GM23338 (cell line): ENCODE measurements at places on chromosomes 13 and 19.
A peak's percentile ranks its signal among the peaks of the same experiment; 100 is the strongest.

- DNase-seq = no peak
Measured at GRCh38 chr19:23318143-23318542, 67.9 kb upstream of the ZNF724 start.

DNA sequence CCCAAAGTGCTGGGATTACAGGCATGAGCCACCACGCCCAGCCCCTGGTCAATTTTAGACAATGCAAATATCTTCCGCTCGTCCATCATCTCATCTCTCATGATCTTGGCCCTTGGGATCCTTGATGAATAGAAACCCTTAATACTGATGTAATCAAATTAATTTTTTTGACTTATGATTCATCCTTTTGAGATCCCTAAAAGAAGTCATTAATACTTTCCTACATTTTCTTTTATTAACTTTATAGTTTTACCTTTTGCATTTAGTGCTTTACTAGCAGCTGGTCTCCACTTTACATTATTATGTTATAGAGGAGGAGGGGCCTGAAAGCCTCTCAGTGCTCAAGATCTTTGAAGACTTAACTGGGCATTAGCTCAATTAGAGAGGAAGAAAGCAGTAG, 7.7 kb upstream of the KASH5 start:
- no peak for DNase-seq

- no peak for DNase-seq
Measured at GRCh38 chr19:10305139-10305806, 4.3 kb downstream of the ZGLP1 start.

GRCh38 chr13:59877933-59878332, 285.8 kb downstream of the DIAPH3 start:
- no peak for DNase-seq

DNA sequence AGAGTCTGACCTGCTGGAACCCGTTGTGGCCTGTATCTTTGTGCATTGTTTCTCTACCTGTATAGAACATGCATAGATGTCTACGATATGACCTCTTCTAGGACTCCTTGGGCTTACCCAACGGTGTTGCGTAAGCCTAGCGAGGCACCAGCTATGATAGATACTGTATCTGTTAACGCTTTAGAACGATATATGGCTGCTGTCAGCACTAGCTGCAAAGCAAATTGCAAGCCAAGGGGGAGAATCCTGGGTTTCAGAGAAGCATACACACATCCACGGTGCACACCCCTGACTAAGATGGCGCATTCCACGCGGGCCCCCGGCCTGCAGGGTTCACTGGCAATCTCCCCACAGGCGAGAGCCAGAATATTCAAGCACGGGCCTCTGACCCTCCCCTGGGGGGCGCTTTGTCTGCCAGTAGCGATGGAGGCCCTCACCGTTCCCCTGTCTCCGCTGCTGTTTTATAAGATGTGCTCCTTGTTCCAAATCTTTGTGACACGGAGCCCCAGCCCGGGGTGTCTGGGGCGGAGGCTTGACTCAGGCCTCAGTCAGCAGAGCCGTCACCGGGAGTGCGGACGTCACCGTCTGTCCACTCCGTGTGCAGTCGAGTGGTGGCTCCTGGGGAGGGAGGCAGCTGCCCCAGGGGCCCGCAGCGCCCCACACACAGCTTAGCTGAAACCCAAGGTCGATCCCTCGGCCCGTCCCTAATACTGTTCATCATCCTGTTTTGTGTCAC, 12.9 kb upstream of the RPS15 start:
- no peak for DNase-seq

GRCh38 chr13:51539887-51540286, 44.4 kb upstream of the WDFY2 start:
- no peak for DNase-seq

DNA sequence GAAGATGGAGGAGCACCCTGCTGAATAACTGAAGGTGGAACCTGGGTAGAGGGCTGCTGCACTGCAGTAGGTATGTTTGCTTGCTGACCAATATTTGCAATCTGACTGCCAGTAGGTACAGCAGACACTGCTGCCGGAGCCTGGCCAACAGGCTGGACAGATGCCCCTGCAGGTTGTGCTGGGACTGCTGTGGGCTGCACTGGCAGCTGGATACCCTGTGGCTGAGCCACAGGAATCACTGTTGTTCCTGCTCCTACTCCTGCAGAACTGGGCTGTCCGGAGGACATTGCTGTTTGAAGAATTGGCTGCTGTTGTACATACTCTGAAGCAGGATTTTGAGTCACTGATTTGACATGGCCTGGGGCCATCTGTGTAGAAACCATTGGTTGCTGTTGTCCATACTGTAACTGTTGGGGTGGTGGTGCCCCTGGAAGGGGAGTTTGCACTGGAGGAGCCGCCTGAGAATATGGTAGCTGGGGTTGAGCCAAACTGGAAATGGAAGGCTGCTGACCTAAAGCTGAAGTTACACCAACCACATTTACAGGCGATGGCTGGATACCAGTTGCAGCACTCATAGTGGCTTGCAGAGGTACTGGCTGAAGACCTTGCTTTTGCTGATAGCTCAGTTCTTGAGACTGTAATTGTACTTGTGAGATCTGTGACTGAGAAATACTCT, 2.2 kb downstream of the TSC22D1 start:
- peak; percentile 70 for DNase-seq

- DNase-seq = no peak
Measured at GRCh38 chr13:62158520-62158919, 742.9 kb upstream of the PCDH20 start.

DNA sequence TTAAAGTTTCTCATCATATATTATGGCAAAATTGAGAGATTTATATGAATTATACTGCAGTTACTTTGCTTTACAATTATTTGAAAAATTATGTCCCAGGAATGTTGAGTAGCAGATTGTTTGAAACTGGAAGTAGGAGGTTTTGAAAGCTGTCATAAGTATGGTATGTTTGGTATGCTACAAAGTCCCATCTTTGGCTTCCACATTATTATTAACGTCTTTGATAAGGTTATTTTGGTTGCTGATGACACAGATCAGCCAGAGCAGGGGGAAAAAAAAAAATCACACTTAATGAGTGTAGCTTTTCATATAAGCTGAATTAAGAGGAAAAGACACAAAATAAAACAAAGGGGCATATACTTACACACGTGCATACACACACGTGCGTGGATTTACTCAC, 130.1 kb downstream of the SLITRK1 start:
- DNase-seq = no peak

- DNase-seq = no peak
Measured at GRCh38 chr13:42068886-42069285, 20.4 kb downstream of the DGKH start.

DNA sequence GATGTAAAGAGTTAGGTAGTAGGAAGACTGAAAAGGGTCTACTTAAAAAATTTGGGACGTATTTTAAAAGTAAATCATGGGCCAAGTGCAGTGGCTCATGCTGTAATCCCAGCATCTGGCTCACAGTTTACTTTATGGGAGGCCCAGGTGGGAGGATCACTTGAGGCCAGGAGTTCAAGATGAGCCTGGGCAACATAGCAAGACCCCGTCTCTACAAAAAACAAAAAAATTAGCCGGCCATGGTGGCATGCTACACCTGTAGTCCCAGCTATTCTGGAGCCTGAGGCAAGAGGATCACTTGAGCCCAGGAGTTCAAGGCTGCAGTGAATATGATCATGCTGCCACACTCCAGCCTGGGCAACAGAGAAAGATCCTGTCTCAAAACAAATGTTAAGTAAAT, 23.0 kb downstream of the UTP14C start:
- no peak for DNase-seq

GRCh38 chr13:114055766-114056165, 76.7 kb downstream of the RASA3 start:
- no peak for DNase-seq

GRCh38 chr19:50329146-50329925, at the start of gene KCNC3:
KCNC3 (minus strand) TSS chr19:50329377; CDS start chr19:50329082, 295 bp downstream.
- DNase-seq = peak; percentile 100

GRCh38 chr13:109785141-109785891, 1.1 kb downstream of the IRS2 start:
- peak; percentile 50 for DNase-seq

DNA sequence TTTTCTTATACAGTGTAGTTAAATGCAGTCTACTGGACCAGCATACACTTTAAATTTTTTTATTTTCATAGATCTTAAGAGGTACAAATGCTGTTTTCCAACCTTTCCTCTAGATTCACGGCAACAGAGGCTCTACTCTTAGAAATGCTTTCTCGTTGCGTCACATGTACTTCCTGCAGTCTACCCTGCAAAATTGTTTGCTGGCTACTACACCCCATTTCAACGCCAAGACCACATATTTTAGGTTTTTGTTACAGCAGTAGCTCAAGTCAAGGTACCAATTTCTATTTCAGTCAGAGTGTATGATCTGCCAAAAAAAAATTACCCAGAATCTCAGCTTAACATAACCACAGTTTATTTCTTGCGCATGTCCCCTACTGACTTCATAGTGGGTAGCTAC, 94.1 kb downstream of the TNFSF13B start:
- DNase-seq = no peak

GRCh38 chr19:13929340-13929739, 8.9 kb downstream of the PODNL1 start:
- DNase-seq = no peak

GRCh38 chr13:98556968-98557631, 19.8 kb downstream of the STK24 start:
- DNase-seq = no peak

DNA sequence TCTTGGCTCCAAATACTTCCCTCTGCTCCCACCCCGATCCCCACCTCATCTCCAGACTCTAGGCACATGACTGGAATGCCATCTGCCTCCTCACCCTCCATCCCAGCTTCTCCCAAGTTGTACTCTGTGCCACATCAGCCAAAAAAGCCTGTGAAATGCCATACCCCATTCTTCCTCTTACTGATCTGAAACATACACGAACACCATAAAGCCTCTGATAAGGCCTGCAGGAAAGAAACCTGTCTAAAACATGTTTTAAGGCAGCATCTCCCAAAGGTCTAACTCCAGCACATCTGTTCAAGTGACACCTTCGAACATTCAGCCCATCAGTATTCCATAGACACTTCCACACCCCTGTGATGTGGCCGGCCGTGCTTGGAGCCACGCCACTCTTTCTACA, 5.6 kb downstream of the GRIK5 start:
- DNase-seq = no peak

DNA sequence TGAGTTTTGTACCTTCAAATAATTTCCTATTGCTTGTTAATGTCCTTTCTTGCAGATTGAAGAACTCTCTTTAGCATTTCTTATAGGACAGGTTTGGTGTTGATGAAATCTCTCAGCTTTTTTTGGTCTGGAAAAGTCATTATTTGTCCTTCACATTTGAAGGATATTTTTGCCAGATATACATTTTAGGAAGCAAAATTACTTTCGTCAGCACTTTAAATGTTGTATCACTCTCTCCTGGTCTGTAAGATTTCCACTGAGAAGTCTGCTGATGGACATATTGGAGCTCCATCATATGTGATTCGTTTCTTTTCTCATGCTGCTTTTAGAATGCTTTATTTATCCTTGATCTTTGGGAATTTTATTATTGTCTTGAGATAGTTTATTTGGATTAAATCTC, 105.5 kb downstream of the TNFSF13B start:
- DNase-seq = no peak

DNA sequence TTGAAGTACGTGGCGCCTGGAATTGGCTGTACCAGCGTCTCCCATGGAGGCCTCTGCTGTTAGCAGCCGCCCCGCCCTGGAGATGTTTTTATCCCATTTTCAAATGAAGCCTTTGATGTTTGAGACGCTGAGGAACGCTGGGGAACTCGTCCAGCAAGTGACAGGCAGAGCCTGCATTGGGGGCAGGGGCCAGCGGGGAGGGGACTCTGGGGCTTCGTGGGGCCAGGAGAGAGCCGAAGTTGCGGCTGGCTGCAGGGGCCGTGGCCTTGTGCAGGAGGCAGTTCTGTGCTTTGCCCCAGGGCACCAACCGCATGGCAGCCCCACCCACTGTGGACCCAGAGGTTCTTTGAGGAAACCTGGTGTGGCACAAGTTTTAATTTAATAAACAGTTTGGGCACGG, 13.5 kb downstream of the SPPL2B start:
- no peak for DNase-seq

GRCh38 chr19:3830621-3831589, 37.9 kb downstream of the ZFR2 start:
- DNase-seq = no peak

DNA sequence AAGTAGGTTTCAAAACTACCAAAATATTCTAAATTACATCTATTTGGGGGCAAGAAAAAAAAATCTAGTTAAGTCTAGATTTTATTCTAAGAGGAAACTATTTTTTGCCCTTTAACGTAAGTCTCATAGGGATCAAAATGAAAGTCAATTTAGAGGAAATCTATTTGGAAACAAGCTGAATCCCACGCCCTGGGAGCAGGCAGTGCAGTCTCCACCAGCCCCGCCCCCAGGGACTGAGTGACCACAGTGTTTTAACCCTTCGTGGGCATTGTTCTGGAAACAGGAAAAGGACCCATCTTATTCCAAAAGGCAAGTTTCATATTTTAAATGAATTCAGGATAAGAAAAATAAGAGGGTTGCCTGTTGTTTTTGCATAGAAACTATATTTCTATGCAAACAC, 209.7 kb downstream of the SPRY2 start:
- peak; percentile 60 for DNase-seq

- peak; percentile 95 for DNase-seq
Measured at GRCh38 chr19:53192771-53193534, at the start of gene ZNF665. ZNF665 (minus strand) TSS chr19:53193358; CDS start chr19:53182898, 10,460 bp downstream.

DNA sequence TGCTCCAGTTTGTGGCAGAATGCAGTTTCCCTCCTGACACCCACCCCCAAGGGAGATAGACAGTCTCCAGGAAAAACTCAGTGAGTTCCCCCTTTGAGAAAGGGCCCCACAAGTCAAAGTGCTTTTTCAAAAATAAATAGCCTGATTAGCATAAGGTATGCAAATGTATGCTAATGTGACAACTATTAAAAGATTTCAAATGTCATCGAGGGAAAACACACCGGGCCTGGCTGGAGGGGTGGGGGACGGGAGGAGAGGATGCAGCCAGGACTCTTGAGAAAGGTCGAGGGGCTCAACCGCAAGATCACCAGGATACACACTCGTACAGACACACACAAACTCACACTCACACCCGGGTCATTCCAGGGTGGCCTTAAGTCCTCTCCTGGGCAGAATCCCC, 34.3 kb upstream of the ZNRF4 start:
- DNase-seq = no peak

DNA sequence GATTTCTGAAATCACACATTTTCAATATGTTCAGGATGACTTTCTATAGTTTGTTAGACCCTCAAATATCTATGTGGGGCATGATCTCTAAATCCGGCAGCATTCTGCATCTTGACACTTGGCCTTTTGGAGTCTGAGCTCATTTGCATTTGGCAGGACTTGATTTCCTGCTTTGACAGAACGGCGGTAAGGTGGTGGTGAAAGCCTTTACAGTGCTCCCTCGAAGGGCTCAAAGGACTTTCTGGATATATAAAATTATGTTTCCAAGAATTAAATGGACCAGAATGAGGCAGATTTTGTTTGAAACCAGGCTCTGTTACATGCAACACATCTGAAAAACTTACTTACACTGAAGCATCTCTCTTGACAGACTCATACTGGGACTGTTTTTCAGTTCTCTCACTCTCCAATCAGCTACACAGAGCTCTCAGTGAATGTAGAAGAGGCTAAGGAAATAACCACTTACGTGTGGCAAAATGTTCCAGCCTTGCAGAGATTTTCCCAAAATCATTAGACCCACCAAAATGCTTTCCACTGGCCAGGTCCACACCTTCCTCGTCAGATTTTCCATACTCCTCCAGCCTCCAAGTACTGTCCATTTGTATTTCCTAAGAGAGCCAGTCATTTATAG, 207.2 kb downstream of the SPRY2 start:
- DNase-seq = no peak
